ENCODE measurements at places on chromosomes 4 and X.
A peak's percentile ranks its signal among the peaks of the same experiment; 100 is the strongest.

GRCh38 chr4:170015285-170015684, 10.9 kb downstream of the MFAP3L start:
- no peak for DNase-seq

- DNase-seq = no peak
These were observed 381.6 kb downstream of the GASK1B start for GRCh38 chr4:157791236-157791635.

DNA sequence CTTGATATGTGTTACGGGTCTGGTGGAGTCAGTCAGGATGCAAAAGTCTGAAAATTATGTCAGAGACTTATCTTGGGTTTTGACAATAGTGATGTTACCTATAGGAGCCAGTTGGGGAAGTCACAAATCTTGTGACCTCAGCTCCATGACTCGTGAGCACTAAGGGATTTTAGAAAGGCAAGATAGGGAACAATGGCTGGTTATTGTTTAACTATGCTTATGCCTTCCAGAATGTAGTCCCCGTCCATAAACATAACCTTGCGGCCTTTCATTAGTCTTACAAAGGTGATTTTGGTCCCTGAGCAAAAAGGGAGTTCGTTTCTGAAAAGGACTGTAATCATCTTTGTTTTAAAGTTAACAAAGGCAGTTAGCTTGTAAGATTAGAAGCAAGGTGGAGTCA, 23.9 kb upstream of the GATB start:
- DNase-seq = no peak

DNA sequence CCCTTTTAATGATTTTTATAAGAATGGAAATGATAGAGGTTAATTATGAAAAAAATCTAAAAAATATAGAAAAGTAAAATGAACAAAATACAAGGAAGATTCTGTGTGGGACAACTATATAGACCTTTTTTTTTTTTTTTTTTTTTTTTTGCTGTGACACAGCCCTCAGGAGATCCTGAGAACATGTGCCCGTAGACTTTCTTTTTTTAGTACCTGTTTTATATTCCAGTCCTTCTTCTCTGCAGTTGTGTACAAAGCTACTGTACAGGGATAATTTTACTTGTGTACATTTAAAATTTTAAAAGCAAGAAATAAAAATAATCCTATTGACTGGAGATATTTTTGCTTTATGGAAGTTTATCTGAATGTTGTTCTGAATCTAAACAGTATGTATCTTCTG, 85.5 kb downstream of the KDM6A start:
- DNase-seq = no peak

DNA sequence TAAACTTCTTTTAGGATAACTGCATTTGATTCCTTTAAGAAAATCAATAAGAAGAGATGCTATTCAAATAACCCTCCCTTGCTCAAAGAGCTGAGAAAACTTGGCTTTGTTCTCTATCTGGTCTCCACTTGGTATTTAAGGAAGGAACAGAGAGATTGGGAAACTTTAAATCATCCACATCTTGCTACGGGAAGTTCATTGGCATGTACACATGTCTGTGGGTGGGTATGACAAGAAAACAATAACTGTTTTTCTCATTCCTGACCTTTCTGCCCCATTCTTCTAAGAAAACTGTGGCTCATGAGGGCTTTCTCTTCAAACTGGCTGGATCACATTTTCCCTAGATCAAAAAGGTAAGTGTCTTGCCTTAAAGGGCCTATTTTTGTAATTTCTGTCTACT, 6.0 kb downstream of the SEL1L3 start:
- no peak for DNase-seq

- no peak for DNase-seq
These were observed 244 bp downstream of the EIF2S3 start for GRCh38 chrX:24055043-24055356.

DNA sequence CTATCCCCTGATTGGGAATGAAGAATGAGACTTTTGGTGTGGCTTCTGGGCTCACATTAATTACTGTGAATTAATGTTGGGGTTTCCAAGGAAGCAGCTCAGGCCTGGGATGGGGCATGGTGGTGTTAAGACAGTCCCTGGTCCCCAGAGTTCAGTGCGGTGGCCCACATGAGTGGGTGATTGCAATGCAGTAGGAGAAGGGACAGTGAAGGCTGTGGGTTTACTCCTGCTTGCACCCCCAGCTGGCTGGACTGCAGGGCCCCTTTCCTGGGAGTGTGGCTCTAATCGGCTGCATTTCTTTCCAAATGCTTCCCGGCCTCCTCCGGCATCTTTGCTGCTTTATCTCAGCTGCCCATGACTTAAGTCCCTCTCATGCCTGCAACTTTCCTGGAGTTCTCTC, 28.2 kb upstream of the GPR78 start:
- DNase-seq = no peak

DNA sequence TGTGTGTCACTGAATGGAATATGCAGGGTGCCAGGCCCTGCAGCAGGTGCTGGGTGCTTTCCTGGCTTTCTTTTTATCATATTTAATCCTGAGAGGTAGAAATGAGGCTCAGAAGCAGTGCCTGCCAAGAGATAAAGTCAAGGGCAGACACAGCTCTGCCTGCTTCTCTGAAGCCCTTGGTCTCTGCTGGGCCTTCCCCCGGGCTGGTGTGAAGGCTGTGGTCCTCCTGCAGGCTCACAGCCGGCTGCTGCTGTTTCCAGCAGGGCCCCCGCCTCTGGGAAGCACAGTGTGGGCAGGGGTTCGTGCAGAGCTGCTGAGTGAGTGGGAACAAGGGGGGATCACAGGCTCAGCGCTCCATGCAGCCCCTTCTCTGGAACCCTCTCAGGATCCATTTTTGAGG, 49.6 kb downstream of the TBC1D14 start:
- DNase-seq = no peak

- no peak for DNase-seq
These were observed 67.4 kb downstream of the ZNF182 start for GRCh38 chrX:47936224-47936939.

GRCh38 chrX:10071451-10072144, 85.2 kb upstream of the CLCN4 start:
- no peak for DNase-seq

DNA sequence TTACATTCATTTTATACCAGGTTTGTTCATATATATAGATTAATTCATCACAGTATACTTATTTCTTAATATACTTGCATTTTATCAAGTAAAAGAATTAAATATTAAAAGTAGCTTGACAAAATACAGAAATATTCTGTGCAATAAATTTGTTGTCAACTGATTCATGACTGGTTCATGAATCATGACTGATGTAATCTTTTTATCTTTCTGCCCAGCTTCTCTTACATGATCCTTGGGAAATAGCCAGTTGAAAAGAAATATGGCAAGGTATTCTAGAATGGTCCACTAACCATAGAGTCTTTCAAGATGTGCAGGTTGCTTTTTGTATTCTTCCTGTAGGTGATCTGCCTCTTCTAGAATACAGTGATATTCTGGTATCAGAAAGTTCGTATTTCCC, 4.2 kb upstream of the CCNA2 start:
- DNase-seq = no peak

- no peak for DNase-seq
These were observed 652.2 kb upstream of the DIPK2B start for GRCh38 chrX:45852884-45853283.

DNA sequence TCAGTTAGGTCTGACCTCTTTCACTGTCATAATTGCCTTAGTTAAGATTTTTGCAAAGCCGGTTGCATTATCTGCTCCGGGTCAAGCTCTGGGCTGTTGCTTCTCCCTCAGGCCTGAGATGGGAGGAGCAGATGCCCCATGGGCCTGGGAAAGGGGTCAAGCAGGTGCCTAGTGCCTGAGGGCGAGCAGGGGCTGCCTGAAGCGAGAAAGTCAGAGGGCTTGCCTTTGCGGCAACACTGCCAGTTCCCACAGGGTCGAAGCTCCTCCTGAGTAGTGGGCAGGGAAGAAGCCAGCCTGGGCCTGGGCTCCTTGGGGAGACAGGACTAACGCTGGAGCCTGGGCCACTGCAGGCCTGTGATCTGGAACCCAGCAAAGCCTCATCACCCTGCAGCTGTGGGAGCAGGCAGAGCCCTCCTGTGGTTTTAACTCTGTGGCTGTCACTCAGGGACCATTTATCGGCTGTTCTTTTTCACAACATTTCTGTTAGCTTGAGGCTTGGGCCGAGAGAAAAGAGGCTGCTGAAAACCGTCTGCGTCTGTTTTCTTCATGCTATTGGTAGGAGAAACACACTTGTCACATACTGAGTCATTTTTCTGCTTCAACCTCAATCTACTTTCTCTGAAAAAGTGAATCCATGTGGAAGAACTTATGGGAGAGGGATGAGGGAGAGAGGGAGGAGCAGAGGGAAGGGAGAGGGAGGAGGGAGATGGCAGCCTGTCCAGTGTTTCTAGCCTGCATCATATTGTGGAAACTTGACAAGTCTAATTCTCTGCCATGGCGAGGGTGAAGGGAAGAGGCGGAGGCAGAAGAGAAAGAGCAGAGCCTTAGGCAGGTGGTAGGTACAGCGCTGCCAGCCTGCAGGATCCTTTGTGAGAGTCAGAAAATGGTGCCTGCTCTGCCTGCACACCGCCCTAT, 68.4 kb downstream of the RHOH start:
- DNase-seq = peak; percentile 70

- no peak for DNase-seq
These were observed 144.7 kb downstream of the NAA11 start for GRCh38 chr4:79181190-79181589.

DNA sequence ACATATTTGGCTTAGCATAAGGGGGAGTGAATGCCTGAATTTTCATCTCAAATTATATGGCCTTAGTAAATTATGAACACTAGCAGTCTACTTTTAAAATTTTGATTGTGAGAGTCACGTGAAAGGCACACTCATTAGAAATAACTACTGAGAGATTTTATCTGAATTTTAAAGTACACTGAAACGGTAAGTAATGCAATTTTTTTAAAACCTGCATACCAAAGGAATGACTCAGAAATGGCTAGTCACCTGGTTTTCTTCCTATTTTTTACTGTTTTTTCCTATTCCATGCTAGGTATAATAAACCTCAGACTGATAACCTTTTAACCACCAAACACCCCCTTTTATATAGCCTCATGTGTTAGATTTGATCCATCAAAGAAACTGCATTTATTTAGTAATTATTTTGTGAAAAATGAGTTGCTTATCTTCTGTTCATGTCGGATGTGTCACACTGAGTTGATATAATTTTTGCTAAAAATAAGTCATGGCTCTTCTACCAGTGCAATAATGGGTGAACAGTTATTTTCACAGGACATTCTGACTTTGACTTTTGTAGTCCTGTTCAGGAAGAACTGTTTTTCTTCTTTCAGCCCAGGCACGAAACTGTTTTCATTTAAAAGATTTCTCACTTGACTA, 40.4 kb downstream of the CPEB2 start:
- DNase-seq = no peak

- no peak for DNase-seq
These were observed 390.7 kb upstream of the EMCN start for GRCh38 chr4:100908540-100908939.

GRCh38 chr4:124804584-124804983, 92.1 kb upstream of the ANKRD50 start:
- DNase-seq = no peak

DNA sequence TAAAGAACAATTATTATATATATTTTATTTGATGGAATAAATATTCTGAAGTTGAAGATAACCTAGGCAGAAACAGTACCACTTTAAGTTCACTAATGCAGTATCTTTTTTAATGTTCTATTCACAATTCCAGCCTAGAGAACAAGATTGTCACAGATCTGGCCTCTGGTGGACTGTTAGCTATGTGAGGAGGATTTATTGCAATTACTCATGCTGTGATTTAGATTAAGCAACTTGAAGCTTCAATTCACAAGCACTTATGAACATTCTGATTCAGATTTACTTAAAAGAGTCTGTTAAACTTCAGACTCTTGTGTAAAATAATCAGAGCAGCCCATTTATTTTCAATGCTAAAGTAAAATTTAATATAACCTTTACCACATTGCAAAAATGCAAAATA, 1489.8 kb downstream of the STIM2 start:
- DNase-seq = no peak

- DNase-seq = no peak
These were observed at the start of gene AMER1 for GRCh38 chrX:64205441-64205734. Gene AMER1, minus strand, starts transcription at chrX:64205708. Its CDS starts 12,422 bp downstream, at chrX:64193286.

DNA sequence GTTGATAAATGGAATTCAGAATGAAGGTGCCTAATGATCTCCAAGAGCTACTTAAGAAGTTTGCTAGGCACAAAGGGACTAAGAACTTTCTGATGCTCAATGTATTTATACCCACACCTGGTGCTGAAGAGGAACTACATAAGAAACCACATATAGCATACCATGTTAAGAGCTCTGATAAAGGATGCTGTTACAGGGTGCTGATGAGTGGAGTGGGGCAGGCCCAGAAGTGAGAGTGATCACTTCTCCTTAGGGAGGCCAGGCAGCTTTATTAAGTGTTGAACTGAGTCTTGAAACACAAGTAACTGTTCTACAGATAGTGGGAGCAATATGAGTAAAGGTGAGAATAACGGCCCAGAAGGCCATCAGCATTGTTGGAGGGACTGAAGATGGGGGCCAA, 68.3 kb upstream of the CHRDL1 start:
- DNase-seq = no peak

GRCh38 chr4:48329976-48330375, 11.4 kb upstream of the SLAIN2 start:
- no peak for DNase-seq

- DNase-seq = peak; percentile 17
These were observed 5.8 kb downstream of the AFAP1 start for GRCh38 chr4:7933651-7934510.

GRCh38 chr4:123555233-123555806, 158.7 kb downstream of the SPRY1 start:
- DNase-seq = peak; percentile 81

DNA sequence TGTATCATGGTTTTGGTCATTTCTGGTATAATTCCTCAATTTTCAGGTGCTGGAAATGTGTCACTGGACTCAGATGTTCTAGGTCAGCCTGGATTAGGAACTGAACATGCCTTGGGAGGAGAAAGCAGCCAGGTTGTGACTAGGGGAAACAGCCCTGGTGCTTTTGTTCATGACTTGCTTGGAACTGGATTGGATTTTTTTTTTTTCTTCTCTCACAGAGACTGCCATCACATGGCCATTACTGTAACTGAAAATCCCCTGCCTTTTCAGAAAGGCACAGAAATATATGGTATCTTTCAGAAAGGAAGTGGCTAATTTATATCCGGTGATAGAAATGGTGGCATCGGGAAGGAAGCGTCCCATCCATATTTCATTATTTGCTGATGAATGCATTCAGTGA, 34.6 kb downstream of the SEPTIN11 start:
- no peak for DNase-seq

DNA sequence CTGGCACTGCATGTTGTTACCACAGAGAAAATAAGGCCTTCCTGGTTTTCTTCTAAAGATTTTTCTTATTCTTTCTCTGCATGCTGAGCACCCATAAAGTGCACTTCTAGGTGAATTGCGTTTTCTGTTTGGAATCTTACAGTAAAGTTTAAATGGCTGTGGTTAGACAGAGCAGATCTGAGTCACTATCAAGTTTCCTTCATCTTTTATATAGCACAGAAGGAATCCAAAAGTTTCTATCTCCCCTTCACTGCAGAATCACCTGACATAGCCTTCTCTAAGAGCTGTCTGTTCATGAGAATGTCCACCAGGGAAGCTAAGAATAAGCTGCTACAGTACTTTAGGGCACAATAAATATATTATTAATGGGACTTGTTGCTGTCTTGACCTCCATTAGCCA, 455.5 kb upstream of the FAM241A start:
- DNase-seq = no peak
